Astrocyte (in vitro differentiated cells and primary cell): ENCODE measurements at places on chromosomes 1 and 21. TPM values are rescaled to one million over a fixed set of nuclear protein-coding genes. Genes with fewer than 3 reads are reported as not detected.

DNA sequence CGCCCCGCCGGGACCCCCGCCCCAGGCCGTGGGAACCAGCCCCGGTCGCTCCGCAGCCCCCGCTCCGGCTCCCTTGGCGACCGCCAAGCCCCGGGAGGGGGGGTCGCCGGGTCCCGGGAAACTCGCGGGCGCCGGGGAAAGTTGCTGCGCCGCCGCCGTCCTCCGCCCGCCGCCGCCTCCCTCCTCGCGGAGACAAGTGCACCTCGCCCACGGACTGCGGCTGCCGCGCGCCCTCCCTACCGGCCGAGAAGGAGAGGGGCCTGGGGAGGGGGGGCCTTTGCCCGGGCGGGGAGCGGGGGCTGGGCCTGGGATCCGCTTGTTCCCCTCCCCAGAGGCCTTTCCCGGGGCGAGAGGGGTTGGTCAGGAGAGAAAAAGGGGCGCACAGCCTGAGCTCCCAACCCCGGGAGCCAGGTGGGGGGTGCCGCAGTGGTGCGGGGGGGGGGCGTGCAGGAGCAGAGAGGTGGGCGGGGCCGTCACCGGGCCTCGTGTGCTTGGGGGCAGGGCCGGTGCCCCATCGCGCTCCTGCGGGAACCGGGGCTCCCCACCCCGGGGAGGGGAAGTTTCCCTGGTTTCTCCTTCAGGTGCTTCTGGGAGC is 592 bp downstream of the AGRN start:
- H3K4me3 ChIP-seq = peak overlapping the region; percentile 62
- peak overlapping the region; percentile 86 for H3K27ac ChIP-seq
- no peaks in the 10 kb centered on the region for H3K27me3 ChIP-seq

DNA sequence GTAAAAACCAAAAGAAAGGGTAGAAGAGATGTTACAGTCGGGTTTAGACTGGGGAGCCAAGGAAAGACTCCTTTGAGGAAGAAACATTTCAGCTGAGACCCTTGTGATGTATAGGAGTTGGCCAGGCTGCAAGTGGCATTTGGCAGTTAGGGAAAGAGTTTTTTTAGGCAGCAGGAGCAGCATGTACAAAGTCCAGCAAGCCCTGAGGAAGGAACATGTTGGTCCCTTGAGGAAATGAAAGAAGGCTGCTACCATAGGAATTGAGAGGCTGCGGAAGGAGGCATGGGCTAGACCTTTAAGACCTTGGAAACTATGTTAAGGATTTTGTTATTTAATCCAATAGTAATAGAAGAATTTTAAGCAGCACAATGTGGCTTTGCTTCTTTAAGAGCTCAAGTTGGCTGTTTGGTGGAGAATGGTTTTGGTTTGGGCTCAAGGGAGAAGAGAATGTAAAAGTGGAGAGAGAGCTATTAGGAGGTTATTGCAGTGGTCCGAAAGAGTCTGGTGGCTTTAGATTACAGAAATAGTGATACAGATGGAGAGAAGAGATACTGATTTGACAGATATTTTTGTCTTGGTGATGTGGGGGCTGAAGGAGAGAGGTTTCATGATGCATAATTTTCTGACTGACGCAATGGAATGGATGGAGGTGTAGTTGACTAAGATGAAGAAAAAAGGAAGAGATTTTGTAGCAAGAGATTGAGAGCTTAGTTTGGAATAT is 26.6 kb downstream of the SMAP2 start:
- DNase-seq = no peak
- H3K27ac ChIP-seq = no peak overlapping the region
- H3K4me1 ChIP-seq = no peaks in the 10 kb centered on the region

DNA sequence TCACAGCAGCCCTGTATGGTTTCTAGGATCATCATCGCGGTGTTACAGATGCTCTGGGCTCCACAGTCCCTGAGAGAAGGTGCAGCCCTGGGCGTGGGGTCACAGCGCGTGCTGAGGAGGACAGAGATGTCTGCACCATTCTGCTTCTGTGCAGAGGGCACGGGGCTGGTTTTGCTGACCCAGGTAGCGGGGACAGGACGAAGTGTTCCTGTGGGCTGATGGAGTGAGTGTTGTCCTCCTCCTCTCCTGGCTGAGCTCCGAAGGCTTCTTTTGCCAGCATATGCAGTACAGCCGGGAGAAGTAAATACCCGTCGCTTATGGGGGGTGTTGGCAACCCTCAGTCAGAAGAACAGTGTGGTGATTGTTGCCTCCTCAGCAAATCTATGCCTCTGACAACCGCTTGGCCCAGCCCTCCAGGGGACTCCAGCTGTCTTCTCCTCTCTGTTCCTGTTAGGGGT is 101.5 kb downstream of the DDX20 start:
- H3K27me3 ChIP-seq = peaks cover 2% of the 10 kb centered on the region
- no peaks in the 10 kb centered on the region for H3K4me1 ChIP-seq
- H3K27ac ChIP-seq = no peak overlapping the region
- DNase-seq = no peak
- no peaks in the 10 kb centered on the region for H3K36me3 ChIP-seq

The SLC44A5 gene
- total RNA-seq = 1.6 and 2.2 TPM in 2 replicates

The XCL1 gene
- total RNA-seq = not detected in 2 replicates
